SHP77 (cell line): ENCODE measurements at places on chromosomes 7 and 10.

DNA sequence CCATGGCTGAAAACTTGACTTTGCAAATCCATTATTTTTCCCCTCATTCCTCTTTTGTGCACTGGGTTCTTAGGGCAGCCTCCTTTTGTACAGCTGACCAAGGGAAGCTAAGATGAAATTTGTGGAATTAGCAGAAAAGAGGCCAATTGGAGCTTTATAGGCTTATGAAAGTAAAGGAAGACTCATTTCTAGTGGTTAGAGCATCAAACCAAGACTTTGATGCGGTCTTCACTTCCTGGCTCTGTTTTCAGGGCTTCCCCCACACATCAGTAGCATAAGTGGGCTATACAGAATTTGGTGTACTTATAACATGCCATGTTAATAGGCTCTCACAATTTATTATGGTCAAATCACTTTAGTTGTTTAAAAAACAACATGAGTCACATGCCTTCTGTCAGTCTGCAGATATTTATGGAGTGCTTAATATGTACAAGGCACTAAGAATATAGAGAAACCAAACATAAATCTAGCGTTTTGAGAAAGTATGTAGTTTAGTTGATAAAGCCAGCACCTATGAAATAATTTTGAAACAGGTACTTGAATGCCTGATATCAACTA is 5.7 kb downstream of the AUTS2 start:
- no peak for DNase-seq

DNA sequence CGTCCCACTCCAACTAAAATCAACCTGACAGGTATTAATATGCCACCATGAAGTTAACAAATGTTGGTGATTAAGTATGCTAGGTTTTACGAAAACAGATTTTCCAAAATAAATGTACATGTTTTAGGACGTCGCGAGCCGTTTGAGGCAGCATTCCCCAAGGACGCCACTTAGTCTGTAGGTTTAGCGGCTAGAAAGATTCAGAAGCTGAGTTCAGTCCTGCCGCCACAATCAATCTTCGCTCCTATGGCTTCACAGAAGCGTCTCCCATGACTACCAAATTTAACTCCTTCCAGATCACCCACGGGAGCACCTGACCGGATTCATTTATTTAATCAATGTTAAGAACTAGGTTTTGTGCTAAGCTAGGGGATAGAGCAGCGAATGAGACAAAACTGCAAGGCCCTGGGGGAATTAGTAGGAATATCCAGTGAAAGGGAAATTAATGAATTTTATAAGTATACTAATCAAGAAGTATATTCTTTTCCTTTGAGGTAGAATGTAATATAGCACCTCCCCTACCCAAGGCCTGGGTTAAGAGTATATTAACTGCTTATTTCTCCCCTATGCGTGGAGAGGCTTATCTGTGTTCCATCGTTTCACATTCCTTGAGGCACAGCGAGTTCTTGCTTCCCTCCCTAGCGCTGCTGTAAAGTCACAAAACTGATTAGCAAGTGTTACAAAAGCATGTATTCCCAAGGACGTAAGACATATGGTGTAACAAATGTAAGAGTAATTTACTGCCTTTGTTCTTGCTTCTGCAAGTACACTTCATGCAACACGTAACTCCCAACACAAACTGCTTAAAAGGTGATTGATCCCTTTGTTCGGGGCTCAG is 994 bp upstream of the CYP51A1 start:
- no peak for DNase-seq

GRCh38 chr7:45657136-45657889 is 83.1 kb downstream of the ADCY1 start:
- no peak for DNase-seq

DNA sequence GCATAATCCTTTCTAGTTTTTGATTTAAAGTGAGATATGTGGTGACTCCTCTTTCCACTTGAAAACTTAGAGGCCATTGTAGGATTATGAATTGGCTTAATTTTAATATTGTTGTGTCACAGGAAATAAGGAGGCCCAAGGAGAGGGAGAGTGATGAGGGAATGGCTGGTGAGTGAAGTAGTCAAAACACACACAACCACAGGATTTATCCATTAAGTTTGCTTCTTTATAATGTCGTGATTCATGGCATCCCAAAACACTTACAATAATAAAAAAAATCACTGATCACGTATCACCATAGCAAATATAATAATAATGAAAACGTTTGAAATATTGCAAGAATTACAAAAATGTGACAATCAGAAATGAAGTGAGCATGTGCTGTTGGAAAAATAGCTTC is 1215.5 kb upstream of the LRRTM3 start:
- no peak for DNase-seq

GRCh38 chr7:139099172-139099947 is 10.2 kb downstream of the ZC3HAV1 start:
- no peak for DNase-seq

GRCh38 chr7:50456371-50457123 is 6.4 kb upstream of the FIGNL1 start:
- no peak for DNase-seq

GRCh38 chr10:75916906-75917305 is 485.5 kb downstream of the LRMDA start:
- DNase-seq, result no peak
